ENCODE measurements at places on chromosomes 4 and X.

GRCh38 chrX:10783451-10783995 lies 163.1 kb upstream of the MID1 start:
- DNase-seq, result no peak

- no peak for DNase-seq
Observed at GRCh38 chrX:11666952-11667685, 1.4 kb upstream of the ARHGAP6 start.

GRCh38 chr4:187663076-187663475 lies 332.5 kb upstream of the ZFP42 start:
- DNase-seq, result no peak

DNA sequence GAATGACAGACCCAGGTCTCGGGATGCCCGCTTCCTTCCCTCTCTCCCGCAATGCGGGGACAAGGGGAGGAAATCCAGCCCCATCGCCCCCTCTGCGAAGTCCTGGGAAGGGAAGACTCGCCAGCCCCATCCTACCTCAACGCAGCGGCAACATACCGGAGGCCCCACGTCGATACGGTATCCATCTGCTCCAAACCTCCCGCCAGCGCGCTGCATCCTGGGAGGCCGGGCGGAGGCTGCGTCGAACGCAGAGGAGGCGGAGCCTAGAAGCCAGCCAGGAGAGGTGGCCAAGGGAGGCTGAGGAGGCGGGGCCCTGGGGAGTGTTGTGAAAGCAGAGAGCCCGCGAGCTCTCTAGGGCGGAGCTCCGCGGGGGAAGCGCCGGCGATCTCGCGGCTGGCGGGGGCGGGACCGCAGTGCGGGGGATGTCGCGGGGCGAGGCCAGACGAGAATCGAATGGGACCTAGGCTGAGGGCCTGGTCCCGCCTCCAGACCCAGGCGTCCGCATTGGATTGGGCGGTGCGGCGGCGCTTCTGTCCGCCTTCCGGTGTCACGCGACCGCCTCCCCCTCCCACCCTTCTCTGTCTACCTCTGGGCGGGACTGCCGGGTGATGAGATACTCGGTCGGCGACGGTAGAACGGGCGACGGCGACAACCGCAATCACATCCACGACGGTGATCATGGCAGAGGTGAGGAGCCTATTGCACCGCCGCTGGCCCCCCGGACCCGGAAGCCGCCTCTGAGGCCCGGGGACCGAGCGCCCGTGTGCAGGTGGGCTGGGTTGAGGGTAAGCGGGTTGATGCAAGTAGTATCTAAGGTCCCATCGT lies at the start of the genes FANCB and MOSPD2:
FANCB (minus strand) TSS at position 219 of the 825 bp plus-strand sequence. CDS start 7,559 bp downstream, outside the sequence.
MOSPD2 (plus strand) TSS at position 571 of the 825 bp plus-strand sequence; CDS start at position 679, 108 bp downstream.
- DNase-seq, result peak; percentile 97

GRCh38 chr4:160019936-160020335 lies 917.1 kb downstream of the RAPGEF2 start:
- DNase-seq, result no peak

DNA sequence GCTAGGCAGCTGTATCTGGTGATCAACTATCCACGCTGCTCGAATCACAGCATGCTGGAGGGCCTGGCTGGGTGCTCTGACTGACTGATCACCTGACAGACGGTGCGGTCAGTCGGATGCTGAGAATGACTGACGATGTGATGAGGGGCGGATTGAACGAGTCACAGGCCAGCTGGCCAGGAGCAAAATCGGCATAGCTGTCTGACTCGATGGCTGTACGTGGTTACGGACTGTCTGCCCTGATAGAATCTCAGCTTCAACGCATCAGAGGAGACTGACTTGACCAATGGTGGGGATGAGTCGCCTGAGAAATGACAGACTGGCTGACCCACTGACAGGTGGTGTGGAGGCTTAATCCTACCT lies 1.0 kb upstream of the SUV39H1 start:
- no peak for DNase-seq

DNA sequence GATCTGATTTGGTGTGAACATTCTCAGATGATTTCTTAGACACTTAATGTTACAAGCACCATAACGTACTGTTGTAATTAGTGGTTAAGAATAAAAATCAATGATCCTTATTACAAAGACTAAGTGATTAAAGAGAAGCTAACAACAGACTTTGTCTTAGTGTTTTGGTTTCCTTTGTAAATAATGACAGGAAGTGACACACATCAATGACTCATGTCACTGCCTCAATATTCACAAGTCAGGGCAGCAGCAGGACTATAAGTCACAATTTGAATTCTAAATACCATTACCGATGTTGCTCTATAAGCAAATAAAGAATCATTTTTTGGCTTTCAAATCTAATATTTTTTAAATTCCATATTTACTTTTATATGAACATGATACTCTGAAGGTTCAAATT lies 115.8 kb upstream of the FAT4 start:
- DNase-seq, result peak; percentile 29

- DNase-seq, result no peak
Observed at GRCh38 chr4:130203571-130203970, 1107.6 kb downstream of the C4orf33 start.

DNA sequence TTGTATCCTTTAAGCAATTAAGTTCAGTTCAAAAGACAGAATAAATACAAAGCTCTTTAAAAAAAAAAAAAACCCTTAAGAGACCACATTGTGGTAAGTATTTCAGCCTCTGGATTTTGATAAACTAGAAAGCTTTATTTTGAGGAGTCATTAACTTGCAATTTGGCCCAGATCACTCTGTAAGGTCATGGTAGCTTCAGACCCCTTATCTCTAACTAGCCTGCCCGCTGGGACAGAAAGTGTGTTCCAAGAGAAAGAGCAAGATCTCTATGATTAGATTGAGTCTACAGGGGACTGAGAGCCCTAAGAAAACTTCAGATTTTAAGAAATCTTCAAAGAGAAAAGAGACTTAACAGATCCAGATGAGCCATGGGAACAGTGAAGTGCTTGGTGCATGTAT lies 45.6 kb downstream of the GALNT7 start:
- DNase-seq, result peak; percentile 74

DNA sequence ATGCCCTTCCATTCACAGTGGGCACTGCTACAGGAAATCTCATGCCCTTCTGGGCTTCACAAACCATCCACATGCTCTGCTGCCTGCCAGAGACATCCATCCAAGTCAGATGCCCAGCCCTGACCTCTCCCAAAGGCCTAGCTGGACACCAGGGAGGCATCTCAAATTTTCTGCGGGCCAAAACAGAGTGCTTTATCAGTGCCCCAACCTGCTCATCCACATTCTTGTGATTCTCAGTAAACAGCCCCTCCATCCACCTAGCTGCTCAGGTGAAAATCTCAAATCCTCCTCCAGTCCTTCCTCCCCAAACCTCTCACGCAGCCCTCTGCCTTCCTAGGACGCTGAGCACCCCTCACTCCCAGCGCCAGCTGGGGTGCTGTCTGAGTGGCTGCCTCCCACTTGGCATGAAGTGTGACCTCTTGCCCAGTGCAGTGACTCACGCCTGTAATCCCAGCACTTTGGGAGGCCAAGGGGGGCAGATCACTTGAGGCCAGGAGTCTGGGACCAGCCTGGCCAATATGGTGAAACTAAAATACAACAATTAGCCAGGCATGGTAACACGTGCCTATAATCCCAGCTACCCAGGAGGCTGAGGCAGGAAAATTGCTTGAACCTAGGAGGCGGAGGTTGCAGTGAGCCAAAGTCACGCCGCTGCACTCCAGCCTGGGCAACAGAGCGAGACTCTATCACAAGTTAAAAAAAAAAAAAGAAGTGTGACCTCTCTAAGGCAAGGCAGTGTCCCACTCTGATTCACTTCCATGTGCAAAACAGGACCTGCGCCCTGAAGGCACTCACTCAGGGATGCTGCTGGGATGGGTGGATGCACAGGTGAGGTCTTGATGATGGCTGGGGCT lies 1.7 kb upstream of the AFAP1 start:
- peak; percentile 94 for DNase-seq

GRCh38 chrX:132622130-132622529 lies 133.3 kb upstream of the MBNL3 start:
- peak; percentile 20 for DNase-seq

Data from mesendoderm (in vitro differentiated cells).